ENCODE measurements at places on chromosomes 5 and 9. TPM values are rescaled to one million over a fixed set of nuclear protein-coding genes. Genes with fewer than 3 reads are reported as not detected.
A peak's percentile ranks its signal among the peaks of the same experiment; 100 is the strongest.

Gene FGD3
- not detected for total RNA-seq

- DNase-seq = no peak
Observed at GRCh38 chr9:122053064-122053463, 40.0 kb downstream of the TTLL11 start.

- peak; percentile 82 for DNase-seq
Observed at GRCh38 chr5:132877938-132878337, 4.5 kb downstream of the LEAP2 start.

- DNase-seq = peak; percentile 87
Observed at GRCh38 chr5:112006721-112007120, 249.7 kb upstream of the NREP start.

Gene PHF24
- total RNA-seq = not detected

Gene QRFP
- not detected for total RNA-seq

DNA sequence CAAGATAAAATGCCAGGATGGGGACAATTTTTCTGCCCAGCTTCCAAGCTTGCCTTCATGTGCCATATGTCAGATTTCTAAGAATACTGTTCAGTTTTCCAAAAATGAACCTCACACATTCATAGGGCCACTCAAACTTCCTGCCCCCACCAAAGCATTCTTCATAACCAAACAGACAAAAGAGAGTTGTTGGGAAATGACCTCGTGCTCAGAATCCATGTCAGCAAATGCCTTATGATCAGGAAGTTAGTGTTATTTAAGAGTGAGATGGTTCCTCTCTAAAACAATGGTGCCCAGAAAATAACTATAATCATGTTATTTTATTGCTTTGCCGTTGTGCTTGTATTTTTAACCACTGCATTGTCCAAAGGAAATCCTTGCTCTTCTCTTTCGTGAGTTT, 208.2 kb downstream of the ZNF608 start:
- no peak for DNase-seq

DNA sequence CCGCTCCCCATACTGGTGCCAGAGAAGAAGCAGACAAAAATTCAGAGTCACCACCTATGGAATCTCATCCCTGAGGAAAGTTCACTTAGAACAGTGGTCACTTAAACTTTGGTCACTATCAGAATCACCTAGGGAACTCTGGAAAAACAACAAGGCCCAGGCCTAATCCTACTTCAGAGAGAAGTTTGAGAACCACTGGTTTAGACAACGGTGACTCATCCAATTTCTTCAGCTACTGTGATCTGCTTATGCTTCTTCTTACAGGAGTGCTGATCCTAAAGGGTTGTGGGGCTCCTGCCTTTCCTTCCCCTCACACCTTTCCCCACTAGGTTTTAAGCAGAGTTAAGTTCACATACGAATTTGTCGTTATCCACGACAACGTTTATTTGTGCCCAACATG, 194.7 kb upstream of the KLF4 start:
- peak; percentile 59 for DNase-seq

DNA sequence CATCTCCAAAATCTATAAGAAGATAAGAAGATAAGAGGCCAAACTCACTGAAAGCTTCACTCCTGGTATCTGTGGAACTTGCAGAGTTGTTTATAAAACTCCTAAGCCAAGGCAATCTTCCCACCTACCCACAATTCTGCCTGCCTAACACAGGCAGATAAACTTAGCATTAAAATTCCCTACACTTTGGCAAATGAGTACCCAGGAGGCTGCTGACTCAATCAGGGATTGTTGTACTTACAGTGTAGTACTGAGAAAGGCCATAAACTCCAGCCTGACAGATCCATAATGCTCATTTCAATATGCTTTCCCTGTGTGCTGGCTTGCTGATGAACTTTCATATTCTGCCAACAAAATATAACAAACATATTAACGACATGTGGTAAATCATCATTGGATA, 725.2 kb downstream of the BRINP1 start:
- DNase-seq = no peak

DNA sequence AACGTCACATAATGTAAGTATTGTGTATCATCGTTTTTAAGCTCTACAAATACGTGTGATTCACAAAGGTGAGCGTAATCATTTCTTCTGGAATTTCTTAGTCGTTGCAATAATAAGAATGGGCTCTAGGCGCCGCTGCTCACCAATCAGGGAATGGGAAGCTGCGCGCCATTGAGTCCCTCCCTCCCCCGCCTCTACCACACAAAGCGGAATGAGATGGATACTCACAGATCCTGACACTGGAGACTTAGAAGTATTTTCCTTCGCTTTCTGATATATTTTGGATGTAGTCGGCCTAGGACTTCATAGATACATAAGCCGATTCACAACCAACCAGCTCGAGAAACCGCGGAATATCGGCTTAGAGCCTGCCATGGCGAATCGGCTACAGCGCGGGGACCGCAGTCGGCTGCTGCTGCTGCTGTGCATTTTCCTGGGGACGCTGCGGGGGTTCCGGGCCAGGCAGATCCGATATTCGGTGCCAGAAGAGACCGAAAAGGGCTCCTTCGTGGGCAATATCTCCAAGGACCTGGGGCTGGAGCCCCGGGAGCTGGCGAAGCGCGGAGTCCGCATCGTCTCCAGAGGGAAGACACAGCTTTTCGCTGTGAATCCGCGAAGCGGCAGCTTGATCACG, at the start of gene PCDHGA11:
Gene PCDHGA11 (plus strand): TSS at position 197 of the 634 bp plus-strand sequence. CDS start 177 bp downstream, at position 374.
- DNase-seq = peak; percentile 63

Gene TLX3
- not detected for total RNA-seq

DNA sequence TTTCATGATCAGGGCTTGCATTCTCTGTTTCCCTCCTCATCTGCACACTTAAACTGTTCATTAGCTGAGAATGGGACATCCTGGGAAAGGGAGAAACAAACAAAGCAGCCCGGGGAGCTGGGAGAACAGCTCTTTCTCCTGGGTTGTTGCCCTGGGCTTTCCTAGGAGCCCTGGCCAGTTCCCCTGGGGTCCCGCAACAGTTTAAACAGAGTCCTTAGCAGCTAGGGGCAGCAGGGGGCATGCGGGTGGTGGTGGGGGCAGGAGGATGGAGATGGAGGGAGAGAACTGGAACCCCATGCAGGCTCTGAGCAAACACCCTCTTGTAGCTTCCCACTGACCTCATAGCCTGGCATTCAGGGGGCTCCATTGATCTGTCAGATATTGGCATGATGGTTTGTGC, 209.1 kb upstream of the TBCA start:
- no peak for DNase-seq

DNA sequence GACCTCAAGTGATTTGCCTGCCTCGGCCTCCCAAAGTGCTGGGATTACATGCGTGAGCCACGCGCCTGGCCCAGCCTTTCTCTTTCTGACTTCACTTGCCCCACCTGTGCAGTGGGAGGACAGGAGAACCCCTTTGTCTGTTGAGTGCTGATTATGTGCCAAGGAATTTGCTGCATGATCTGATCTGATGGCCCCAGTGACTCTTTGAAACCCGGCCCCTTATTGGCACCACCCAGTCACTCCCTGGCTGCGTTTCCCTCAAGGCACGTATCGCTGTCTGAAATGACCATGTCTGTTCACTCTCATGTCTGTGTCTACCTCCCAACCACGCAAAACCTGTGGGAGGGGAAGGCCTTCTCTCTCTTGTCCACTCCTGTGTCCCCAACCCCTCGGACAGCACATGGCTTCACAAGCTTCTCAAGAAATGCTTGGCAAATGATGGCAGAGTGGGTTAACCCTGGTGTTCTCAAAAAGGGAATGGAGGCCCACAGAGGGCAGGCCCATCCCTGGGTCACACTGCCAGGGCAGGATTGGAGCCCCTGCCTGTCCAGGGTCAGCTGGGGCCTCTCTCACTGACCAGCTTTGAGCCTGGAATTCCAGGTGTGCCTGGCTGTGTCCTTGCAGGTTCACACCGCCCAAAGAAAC, 21.9 kb downstream of the NEK6 start:
- no peak for DNase-seq

Gene CDO1
- total RNA-seq = 8.6 TPM

- no peak for DNase-seq
Observed at GRCh38 chr9:89646189-89646939, 41.6 kb downstream of the GADD45G start.

GRCh38 chr9:130010151-130010988, 32.6 kb downstream of the FNBP1 start:
- no peak for DNase-seq

DNA sequence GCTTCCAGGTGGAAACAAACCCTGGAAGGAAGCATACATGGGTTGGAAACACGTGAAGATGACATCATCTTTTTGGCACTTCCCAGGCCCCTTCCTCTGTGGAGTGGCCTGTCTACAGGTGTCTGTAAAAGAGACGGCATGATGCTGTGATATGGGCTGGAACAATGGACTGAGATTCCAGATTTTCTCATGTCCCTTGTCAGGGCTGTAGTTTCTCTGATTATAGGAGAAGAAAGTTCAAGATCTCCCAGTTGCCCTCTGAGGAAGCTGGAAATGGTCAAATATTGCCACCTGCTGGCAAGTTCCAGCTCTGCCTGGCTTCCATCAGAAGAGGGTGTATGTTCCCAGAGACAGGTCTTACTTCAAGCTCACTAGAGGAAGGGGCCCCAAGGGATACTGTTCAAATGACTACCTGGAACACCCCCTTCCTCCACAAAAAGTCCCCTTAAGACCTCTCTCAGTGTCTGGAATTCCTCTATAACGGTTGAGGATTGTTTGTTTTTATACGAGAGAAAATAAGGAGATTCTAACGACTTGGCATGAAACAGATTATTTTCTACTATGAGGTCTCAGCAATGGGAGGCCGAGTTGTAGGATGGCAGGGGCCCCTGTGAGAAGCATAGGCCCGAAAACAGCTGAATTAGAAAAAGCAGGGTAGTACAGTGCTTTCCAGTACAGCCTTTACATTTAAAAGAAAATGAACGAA, 7.3 kb upstream of the ANXA6 start:
- peak; percentile 76 for DNase-seq

DNA sequence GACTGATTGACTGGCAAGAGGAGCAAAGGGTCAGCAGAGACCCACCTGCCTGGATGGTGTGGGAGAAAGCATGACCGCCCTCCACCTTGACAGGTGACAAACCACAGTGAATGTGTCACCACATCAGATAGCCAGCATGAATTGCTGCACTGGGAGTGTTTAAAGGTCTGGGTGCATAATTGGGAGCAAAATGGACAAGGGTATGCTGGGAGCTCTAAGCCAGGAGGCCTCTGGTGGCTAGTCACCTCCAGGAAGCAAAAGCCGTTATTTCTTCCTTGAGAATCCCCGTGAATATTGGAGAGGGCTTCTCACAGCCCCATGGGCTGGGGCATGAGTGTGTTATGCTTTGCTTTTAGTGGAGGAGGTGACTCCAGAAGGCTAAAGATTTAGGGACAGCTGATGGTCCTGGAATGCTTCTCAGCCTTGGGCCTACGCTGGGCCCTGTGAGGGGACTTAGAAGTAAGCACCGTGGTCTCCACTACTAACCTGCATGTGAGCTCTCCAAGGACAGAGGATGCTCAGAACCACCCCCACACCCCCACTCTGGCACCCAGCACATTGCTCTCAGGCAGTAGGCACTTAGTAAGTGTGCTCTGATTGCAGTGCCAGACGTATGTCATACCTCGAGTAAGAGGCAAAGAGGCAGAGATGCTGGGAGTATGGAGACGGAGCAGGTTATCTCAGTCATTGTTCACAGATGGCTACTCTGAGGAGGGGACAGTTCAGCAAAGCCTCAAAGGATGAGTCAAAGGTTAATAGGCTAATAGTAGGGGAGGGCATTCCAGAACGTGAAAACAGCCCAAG, 9.1 kb upstream of the IRF1 start:
- DNase-seq = no peak

Gene MCTP1
- total RNA-seq = not detected

- no peak for DNase-seq
Observed at GRCh38 chr9:75599126-75599525, 291.3 kb upstream of the PCSK5 start.

DNA sequence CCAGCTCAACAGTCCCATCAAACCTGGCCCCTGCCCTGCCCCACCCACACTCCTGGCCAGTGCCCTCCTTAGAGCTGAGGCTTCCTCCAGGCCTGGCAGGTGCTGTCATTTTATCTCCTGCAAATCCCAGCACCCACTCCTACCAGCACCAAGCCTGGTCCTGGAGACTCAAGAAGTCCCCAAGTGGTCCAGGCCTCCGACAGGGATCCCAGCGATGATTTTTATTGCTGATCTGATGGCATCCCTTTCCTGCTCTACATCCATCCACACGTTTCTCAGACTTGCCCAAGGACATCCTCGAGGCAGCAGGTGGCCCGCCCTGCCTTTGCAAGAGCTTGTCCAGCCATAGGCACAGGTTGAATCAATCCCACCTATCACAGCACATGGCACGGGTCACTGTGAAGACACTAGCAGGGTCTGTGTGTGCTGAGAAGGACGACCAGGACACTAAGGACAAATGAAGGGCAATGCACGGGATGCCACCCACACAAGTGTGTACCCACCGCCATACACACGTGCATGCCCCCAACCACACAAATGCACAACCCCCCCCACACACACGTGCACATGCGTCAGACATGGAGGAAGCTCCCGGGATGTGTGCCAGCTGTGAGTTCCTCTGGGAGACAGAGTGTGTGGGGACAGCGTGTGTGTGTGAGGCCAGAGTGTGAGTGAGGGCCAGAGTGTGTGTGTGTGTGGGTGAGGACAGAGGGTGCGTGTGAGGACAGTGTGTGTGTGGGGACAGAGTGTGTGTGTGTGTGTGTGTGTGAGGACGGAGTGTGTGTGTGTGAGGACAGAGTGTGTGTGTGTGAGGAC, 62.4 kb upstream of the UBAC1 start:
- DNase-seq = peak; percentile 81

- no peak for DNase-seq
Observed at GRCh38 chr5:72187388-72188075, 80.3 kb downstream of the MAP1B start.

Gene FOXD4L3
- total RNA-seq = not detected

Gene PCDHA12
- total RNA-seq = not detected

DNA sequence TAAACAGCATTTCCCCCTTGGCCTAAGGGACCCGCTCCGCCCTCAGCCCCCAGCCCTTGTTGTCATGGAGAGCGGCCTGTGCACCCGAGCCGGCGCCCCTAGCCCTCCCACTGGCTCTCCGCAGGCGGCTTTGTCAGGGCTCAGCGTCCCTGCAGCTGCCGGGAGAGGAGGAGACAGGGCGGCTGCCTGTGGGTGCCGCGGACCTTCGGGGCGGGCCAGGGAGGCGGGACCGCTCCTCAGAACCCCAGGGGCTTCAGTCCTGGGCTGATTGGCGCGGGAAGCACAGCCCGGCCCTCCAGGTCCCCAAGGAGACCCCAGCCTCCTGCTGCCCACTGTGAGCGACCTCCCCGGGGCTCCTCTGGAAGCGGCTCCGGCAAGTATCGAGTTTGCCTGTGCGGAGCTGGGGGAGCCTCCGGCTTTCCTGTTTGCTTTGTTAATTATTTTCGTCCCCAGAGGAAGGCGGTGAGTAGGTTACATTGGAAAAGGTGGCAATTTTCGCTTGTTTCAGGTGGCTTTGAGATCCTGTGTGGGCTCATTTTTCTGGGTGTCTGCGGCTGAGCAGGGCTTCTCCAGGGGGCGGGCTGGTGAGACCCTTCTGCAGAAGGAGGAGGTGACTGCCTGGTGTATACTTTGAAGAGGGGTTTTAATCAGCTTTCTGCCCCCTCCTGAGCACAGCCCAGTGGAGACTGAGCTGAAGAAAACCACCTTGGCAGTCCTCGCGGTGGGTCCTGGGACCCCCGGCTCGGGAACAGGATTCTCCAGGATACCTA, at the start of gene FGD3:
Gene FGD3 (plus strand): TSS at position 256 of the 770 bp plus-strand sequence. CDS start 28,734 bp downstream, outside the sequence.
- no peak for DNase-seq

GRCh38 chr5:7000310-7000709, 287.1 kb downstream of the TENT4A start:
- no peak for DNase-seq
